ENCODE measurements at places on chromosomes 2 and 18.

DNA sequence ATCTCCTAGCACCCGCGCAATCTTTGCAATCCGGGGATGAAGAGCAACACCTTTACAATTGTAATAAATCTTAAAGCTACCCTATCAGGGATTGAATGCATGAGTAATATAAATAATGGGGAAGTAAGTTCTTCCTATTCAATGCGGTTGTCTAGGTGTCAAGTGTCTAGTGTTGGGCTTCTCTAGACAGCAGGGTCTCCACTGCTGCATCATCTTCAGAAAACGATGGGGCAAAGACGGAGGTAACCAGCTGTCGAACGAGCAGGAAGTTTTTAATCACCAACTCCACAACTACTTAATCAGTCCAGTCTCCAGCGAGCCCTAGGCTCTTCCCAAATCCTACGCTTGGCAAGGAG is 573 bp downstream of the STAM2 start:
- DNase-seq, result no peak

- peak; percentile 82 for DNase-seq
Observed at GRCh38 chr2:120760446-120761135, 24.9 kb downstream of the GLI2 start.

- DNase-seq, result no peak
Observed at GRCh38 chr2:149877074-149877473, 289.5 kb upstream of the MMADHC start.

DNA sequence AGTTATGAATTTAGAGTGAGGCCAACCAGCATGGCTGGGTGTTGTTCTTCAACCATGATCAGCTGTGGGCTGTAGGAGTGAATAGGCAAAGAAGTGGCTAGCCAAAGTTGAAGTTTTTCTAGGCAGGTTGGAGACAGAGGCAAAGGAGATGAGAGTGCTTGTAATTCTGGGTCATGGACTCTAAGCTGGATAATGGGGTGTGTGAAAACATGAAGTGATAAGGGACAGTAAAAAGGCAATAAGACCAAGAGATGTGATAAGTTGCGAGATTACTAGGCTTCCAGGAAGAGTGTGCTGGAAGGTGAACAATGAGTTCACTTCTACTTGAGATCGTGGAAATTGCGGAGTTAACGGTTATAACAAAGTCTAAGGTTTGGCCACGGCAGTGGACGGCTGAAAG is 118.6 kb upstream of the RNF152 start:
- no peak for DNase-seq

GRCh38 chr18:78458356-78458755 is 521.3 kb upstream of the SALL3 start:
- no peak for DNase-seq

DNA sequence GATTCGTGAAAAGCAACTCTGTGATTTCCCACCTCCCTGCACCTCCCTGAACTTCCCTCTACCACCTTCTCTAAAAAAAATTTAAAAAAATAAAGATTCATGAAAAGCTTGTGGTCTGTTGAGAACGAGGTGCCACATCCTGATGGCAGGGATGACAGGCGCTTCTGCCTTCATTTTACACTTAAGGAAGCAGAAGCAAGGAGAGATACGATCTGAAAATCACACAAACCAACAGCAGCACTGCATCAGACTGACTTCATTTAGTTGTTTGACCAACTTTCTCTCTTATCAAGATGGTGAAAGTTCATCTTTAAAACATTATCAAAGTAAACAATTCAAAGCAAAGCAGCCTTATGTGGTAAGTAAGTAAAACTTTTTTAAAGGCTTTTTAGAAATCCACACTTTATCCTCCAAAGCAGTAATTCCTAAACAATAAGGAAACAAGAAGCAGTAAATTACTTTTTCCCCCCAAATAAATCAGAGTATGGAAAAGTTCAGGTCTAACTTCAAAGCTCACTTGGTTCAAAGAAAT is 15.5 kb downstream of the WDFY1 start:
- no peak for DNase-seq

- no peak for DNase-seq
Observed at GRCh38 chr2:69456950-69457445, 19.8 kb upstream of the NFU1 start.

GRCh38 chr2:16417726-16418125 is 247.9 kb downstream of the CYRIA start:
- no peak for DNase-seq

DNA sequence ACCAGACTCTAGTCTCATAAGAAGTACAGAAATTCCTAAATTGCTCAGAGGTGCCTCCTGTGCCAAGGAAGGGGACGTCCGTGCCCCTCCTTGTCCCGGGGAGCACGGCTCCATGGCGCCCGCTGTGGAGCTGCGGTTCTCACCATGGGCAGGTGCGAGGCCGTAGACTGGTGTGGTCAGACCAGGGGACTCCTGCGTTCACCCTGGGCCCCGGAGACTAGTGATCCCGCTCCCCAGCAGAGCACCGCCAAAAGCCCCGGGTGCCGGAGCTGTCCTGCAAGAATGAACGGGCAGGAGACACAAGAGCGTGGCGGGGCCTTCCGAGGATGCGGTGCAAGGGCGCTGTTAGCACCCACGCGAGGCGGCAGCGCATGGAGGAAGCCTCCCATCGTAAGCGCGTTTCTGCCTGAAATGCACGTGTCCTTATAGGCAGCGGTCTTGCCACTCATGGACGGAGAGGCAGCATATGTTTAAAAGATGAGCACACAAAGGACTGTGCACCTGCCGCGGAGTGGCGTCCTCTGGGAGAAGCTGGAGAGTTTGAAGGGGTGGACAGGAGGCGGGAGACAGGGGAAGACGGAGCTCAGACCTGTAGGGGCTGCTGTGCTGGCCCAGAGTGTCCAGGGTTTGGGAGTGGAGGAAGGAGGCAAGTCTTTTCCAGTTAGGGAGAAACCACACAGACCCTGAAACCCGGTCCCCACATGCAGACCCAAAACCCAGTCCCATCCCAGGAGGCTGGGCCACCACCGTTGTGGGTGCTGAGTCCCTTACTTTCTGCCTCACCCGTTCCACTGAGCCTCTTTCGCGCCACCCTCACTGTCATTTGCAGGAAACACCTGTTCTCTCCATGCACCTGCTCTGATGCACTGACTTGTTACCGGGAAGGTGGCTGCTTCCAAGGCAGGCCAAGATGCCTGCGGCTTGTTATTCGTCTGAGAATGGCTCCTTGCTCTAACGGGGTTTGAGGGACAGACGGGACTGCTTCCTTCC is 7.5 kb upstream of the KCNG2 start:
- DNase-seq, result peak; percentile 81

- DNase-seq, result no peak
Observed at GRCh38 chr2:142061733-142062132, 69.1 kb downstream of the LRP1B start.

DNA sequence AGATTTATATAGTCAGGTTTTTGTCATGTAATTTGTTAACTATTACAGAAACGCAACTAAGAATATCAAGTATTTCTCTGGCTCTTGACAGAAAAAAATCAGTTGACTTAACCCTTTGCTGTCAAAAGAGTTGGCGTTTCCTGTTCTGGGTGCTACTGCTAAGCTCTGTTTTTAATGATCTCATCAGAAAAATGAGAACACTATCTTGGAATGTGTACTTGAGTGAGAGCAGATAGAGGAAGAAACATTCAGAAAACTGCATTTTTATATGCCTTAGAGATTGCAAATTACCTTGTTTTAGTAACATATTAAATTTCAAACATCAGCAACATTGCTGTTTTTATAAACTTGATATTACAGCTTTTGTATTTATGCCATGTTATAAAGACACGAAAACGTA is 297.9 kb downstream of the RDH14 start:
- DNase-seq, result no peak

DNA sequence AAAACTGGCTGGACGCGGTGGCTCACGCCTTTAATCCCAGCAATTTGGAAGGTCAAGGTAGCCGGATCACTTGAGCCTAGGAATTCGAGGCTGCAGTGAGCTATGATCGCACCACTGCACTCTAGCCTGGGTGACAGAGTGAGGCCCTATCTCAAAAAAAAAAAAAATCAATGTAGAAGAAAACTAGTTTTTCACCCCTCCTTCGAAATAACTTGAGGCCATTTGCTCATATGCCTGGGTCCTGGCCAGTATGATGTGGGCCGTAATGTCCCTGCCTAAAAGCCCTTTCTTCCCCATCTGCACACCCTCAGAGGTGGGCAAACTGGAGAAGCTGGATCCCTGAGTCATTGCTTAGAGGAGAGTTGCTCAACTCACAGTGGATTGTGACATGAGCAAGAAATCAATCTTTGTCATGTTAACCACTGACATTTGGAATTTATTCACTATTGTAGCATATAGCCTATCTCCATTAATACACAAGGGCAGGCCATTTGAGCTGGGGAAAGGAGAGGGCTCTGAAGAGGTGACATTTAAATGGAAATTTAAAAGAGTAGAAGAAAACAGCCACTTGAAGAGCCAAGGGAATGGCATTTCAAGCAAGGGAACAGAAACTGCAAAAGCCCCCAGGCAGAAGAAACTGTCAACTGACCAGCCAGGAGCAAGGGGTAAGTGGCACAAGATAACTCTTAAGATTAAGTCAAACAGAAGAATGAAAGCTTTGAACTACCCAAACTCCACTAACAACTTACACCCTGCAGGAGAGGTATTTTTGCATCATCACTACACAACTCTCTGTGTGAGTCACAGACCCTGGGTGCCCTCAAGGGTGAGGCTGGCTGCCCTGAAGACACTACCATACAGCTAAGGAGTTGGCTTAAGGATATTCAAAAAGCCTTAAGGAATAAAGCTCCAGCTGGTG is 7.6 kb upstream of the METTL21A start:
- no peak for DNase-seq

DNA sequence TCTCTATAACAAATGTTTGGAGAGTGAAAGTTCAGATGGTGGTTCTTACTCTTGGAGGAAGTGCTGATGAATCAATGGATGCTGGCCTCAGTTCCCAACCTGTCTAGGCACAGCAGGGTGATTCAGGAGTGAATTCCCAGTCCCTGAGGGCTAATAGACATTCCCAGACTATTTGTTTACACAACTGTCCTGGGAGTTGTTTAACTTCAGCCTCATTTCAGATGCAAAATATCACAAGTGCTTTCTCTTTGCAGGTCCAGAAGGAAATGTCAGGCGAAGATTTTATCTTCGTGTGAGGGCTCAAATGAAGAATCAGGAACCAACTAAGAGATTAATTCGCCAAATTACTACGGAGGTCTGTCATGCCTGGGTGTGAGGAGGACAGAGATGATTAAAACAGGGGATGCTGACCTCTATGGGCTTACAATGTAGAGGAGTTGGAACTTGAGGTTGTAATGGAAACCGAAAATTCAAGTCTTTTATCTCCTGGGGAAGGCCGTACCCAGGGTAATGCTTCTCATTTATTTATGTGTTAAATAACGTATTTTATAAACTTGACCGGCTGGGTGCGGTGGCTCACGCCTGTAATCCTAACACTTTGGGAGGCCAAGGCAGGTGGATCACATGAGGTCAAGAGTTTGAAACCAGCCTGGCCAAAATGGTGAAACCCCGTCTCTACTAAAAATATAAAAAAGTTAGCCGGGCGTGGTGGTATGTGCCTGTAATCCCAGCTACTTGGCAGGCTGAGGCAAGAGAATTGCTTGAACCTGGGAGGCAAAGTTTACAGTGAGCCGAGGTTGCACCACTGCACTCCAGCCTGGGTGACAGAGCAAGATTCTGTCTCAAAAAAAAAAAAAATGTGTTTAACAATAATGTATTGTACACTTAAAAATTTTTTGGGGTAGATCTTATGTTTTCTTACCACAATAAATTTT is 38.7 kb upstream of the SLC1A4 start:
- DNase-seq, result no peak

- DNase-seq, result no peak
Observed at GRCh38 chr2:54573537-54573919, 117.4 kb downstream of the SPTBN1 start.

DNA sequence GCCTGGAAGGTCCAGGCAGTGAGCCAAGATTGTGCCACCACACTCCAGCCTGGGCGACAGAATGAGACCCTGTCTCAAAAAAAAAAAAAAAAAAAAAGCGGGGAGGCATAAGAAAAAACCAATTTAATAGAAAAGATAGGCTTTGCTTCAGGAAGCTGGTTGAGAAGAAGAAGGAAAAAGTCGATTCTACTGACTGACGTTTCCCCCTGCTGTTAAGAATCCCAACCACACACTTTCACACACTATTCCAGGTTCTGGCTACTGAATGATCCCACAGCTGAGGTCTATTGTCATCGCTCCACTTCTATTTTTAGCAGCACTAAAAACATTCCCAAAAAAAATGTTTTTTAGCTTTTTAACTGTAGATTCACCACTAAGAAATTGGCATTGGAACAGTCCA is 6.7 kb upstream of the CHCHD5 start:
- DNase-seq, result no peak

DNA sequence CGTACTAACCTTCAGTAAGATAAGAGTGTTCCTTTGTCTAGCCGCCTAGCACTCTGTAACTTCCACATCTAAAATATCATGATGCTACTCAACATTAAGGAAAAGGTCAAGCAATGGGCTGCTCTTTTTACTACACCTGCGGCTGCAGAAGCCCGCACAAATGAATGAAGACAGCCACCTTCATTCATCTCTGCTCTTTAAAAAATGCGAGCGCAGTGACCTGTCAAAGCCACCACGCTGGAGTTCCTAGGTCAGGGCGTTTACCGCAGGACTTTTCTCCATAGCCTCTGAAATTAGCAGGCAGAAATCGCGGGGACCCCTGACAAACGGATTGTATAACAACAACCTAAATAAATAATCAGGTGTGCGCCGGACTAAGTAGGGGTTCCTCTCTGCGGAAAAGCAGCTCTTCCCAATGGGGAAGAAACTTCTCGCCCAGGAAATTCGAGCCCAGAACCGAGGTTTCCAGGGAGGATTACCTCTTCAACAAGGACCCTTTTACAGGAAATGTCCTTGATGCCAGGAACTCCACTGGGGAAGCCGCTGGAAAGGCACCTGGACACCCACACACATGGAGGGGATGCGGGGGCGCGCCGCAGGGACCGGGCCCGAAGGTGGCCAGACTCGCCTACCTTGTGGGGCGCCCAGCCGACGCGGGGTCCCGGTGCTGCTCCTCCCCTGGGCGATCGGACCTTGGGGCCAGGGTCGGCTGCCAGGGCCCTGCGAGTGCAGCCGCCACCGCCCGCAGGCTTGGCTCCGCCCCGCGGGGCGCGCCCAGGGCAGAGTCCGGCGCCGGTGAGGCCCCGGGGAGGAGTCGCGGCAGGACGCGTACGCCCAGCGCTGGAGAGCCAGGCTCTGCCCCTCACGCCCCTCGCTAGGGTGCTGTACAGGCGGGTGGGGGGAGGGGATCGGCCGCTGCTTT is at the start of gene CCDC68:
Gene CCDC68, minus strand, starts transcription at position 758 of the 922 bp plus-strand sequence. CDS start 16,670 bp downstream, outside the sequence.
- DNase-seq, result no peak

- no peak for DNase-seq
Observed at GRCh38 chr18:49647496-49648168, 85.8 kb downstream of the LIPG start.

- no peak for DNase-seq
Observed at GRCh38 chr2:37417321-37417720, 72.9 kb downstream of the QPCT start.
